ENCODE measurements at places on chromosomes 3 and 15.

DNA sequence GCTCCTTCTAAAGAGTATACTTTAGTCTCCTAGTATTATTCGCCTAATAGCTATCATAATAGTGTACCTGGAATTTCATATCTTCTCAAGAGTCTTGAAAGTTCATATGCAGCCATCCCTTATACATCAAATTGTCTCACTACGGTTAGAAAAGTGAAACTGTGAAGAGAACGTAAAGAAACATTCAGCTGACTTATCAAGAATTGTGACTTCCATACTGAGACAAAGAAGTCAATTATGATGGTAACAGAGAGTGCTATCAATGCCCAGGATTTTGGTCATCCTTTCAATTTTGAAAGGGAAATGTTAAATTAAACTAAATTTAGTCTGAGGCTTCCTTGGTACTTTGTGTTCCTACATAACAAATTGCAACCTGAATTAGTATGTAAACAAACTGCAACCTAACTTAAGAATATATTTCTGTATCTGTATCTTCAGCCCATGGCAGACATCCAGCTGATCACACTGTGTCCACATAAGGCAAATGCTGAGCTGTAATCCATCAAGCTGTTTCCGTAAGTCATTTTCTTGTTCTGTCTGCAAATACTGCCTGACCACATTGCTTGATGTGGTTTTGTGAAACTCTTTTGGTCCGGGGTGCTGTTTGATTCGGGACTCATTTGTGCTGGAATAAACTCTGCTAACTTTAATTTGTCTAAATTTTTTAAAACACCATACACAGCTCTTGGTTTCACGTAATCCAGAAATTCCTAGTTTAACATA, 469.6 kb downstream of the SI start:
- no peak for DNase-seq

DNA sequence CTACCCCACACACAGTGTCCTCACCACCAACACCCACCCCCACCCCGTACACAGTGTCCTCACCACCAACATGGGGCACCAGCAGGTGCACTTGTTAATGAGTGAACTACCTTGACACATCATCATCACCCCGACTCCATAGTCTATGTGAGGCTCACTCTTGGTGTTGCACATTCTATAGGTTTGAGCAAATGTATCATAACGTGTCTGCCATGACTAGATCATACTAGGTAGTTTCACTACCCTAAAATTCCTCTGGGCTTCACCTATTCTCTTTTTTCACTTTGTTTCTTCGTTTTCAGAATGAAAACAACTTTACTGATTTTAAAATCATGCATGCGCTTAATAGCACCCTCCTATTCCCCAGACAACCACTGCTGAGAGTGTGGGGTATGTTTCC, 102.6 kb upstream of the SLC6A6 start:
- DNase-seq = no peak

- peak; percentile 50 for DNase-seq
Measured at GRCh38 chr15:72231833-72232478, 966 bp upstream of the PKM start.

GRCh38 chr15:41151451-41152005, 35.4 kb upstream of the INO80 start:
- DNase-seq = no peak

- DNase-seq = no peak
Measured at GRCh38 chr15:68557469-68558317, 21.1 kb upstream of the CORO2B start.

DNA sequence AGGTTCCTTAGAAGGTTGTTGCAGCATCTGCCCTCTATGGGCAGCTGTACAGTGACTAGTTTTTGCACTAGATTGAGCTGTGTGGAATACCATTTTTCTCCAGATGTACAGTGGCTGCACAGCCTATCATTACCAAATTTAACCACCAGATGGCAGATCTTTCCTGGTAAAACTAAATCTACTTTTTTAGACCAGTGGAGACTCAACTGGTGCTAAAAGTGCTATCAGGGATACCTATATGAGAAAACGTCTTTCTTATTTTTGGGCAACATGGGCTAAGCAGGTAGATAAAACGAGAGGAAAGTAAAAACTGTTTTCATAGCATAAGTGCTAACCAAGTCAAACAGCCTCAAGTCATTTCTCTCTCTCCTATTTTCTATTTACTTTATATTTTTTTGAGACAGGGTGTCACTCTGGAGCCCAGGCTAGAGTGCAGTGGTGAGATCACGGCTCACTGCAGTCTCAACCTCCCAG, 21.2 kb downstream of the IGSF10 start:
- DNase-seq = peak; percentile 77

- no peak for DNase-seq
Measured at GRCh38 chr3:170205302-170205701, 16.9 kb upstream of the PRKCI start.

GRCh38 chr15:33425142-33425541, 114.4 kb downstream of the RYR3 start:
- no peak for DNase-seq

GRCh38 chr15:31344823-31345605, 18.4 kb downstream of the KLF13 start:
- DNase-seq = peak; percentile 3

- DNase-seq = no peak
Measured at GRCh38 chr3:116971531-116971930, 262.0 kb downstream of the TUSC7 start.

DNA sequence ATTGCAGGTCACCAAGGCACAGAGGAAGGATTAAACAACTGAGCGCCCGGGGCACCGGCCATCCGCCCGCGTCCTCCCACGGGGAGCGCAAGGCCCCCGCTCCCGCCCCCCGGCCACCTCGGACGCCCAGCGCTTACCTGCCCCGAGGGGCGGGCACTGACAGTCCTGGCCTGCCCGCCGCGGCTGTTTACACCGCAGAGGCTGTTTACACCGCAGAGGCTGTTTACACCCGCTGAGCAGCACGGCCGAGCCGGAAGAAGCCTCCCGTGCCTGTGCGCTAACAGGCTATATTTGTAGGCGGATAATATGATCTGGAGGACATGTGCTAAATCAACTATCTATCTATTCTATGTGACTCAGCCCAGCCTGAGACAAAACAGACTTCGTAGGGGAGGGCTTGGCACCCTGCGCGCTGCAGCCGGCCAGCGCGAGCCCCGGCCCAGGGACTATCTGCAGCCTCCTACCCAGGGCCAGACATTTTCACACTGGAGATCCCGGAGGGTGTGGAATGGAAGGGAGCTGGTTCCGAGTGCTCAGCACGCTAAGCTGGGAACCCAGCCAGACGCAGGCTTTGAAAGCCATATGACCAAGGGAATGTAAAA, at the start of gene LRRC2:
LRRC2 (minus strand) TSS at position 263 of the 602 bp plus-strand sequence. CDS start 14,711 bp downstream, outside the sequence.
- no peak for DNase-seq

- no peak for DNase-seq
Measured at GRCh38 chr15:40420071-40420713, 14.6 kb downstream of the IVD start.

DNA sequence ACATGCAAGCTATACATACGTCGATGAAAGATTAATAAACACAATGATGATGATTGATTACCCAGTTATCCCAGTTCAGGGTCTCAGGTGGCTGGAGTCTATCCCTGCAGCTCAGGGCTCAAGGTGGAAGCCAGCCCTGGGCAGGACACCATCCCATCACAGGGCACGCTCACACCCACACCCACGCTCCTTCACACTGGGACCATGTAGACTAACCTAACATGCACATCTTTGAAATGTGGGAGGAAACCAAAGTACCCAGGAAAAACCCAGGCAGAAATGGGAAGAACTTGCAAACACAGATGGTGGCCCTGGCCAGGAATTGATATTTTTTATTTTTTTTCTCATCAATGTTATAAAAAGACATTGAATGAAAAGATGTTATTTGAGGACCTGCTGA, 151.4 kb upstream of the MCTP2 start:
- no peak for DNase-seq

DNA sequence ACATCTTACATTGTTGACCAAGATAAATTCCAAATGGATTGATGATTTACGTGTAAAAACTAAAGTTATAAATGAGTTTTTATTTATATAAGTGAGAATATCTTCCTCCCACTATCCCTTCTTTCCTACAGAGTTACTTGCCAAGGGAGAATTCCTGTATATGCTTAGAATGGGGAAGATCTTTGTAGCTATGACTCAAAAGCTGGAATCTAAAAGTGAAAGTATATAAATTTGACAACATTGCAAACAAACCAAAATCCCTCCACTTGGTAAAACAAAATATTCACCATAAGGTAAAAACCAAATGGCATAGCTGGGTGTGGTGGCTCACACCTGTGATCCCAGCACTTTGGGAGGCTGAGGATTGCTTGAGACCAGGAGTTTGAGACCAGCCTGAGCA, 52.7 kb upstream of the GCNT3 start:
- no peak for DNase-seq

DNA sequence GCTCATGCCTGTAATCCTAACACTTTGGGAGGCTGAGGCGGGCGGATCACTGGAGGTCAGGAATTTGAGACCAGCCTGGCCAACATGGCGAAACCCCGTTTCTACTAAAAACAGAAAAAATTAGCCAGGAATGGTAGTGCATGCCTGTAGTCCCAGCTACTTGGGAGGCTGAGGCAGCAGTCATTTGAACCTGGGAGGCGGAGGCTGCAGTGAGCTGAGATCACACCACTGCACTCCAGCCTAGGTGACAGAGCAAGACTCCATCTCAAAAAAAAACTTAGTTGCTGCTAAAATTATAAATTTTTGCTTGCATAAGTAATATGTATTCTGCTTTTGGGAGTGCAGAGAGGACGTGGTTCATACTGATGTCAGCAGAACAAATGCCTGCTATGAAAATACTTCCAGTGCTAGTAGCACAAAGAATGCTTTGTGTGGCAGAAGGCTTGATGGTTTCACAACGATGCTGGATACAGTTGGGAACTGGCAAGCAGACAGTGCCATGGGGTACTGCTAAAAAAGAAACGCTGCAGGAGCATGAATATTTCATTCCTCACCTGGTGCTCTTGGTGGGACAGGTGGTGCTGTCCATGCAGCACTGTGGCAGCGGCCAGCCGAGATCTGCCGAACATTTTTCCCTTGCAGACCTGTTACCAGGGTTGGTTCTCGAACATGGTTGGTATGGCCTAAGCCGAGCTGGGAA, 31.1 kb downstream of the FBXL22 start:
- no peak for DNase-seq

DNA sequence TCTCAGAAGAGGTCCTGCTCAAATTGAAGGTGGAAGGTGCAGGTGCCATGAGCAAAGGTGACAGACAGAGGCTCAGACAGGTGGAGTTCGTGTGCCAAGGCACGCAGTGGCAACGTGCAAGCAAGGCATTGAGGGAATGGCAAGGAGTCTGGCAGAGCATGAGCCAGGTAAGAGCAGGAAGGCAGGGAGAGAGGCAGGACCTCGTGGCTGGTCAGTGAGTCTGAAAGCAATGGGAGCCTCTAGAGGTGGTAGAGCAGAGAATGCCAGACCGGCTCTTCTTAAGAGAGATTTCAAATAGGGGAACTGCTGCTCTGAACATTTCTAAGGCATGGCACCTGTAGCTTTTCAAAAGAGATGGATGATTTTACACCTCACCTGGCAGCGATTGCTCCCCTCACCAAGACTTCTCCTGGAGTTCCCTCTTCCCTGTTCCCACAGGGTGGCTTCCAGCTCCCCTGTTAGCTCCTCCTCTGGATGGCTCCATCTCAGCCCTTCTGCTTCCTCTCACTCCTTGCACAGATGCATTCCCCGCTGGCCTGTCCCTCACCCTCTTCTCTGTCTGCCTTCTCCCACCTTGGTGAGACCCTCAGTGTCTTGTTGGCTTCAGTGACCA, 2.7 kb downstream of the MYO5C start:
- DNase-seq = no peak

- DNase-seq = no peak
Measured at GRCh38 chr3:20857636-20858035, 671.6 kb upstream of the SGO1 start.

DNA sequence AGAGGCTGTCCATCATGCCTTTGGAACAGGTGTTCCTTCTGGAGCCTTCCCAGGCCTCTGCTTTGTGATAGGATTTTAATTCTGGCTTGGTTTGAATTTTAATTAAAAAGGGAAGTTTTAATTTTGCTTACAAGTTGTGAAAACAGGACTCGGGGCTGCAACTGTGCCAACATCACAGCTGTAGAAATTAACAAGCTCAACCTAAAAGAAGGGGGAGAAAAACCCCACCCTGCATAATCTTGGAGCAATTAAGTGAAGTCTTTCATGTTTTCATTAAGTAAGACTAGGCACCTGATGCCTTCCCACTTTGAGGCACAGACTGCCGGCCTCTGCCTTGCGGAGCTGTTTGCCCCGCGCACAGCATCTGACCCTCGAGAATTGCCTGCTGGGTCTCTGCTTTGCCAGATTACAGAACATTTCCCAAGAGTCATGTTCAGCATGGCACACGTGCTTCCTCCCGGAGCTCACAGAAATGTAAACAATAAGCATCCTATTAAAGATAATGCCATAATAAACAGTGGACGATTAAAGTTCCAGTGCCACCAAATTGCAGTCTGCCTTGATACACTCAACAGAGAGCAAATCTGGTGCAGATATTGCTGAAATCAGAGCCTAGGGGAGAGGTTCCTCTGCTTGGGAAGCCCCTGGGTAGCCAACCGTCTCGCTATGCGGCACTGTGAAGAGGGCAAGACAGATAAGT, 364.2 kb downstream of the LRTM1 start:
- no peak for DNase-seq

- DNase-seq = no peak
Measured at GRCh38 chr15:75069301-75069925, 46.0 kb downstream of the PPCDC start.

DNA sequence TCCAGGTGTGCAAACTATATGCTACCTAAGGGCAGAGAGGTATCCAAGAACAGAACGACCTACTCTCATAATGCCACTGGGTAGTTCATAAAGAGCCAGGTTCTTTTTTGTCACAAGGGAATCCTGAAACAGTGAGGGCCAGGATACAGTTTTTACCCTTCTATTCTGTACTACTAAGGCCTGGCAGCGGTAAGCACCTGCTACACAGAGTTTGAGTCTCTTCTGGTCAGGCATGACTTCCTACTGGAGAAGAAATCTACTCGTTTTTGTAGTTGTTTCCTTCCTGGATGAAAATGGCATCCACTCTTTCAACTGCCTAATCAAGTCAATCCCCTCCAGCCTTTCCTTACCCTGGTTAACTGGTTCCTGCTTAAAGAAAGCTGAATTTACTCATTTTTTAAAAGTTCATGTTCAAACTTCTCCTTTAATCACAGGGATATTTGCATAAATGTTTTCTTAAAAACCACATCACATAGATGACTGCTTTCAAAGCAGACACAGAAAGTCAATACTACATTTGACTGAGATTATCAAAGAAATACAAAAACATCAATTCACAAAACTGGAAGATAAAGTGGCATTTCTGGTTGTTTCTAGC, 40.0 kb downstream of the MAP4 start:
- DNase-seq = no peak

DNA sequence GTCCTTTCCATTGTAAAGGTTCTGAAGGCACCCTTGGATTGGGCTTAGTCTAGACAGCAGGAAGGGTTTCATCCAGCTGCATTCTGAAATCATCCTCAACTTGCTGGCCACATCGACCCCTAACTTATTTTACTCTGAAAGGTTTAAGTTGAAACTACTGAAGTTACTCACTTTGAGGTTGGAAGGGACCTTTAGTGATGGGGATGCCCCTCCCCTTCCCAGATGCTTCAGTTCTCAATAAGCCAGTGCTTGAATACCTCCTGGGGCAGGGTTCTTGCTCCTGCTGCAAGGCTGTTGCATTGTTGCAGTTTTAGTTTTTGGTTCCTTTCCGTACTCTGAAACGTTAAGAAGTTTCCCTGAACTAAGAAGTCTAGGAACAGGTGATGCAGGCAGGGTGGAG, 26.4 kb downstream of the FGD5 start:
- no peak for DNase-seq

- no peak for DNase-seq
Measured at GRCh38 chr15:62449638-62450037, 284.6 kb upstream of the C2CD4B start.

- DNase-seq = no peak
Measured at GRCh38 chr3:182621435-182622240, 171.7 kb upstream of the ATP11B start.
